ENCODE measurements at places on chromosomes 5 and 9.

GRCh38 chr5:60395712-60396329 is 304.1 kb downstream of the DEPDC1B start:
- no peak for DNase-seq

DNA sequence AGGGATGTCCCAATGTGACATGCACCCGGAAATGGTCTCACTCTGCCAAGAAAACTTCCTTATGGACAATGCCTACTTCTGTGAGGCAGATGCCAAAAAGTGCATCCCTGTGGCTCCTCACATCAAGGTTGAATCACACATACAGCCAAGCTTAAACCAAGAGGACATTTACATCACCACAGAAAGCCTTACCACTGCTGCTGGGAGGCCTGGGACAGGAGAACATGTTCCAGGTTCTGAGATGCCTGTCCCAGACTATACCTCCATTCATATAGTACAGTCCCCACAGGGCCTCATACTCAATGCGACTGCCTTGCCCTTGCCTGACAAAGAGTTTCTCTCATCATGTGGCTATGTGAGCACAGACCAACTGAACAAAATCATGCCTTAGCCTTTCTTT is 37.6 kb upstream of the CCDC152 start:
- no peak for DNase-seq

GRCh38 chr9:94725293-94725692 is 1.2 kb upstream of the AOPEP start:
- DNase-seq: no peak

- peak; percentile 1 for DNase-seq
Observed at GRCh38 chr9:13033959-13034693, 245.4 kb downstream of the MPDZ start.

- DNase-seq: no peak
Observed at GRCh38 chr5:52727020-52727419, 60.7 kb upstream of the ITGA1 start.

DNA sequence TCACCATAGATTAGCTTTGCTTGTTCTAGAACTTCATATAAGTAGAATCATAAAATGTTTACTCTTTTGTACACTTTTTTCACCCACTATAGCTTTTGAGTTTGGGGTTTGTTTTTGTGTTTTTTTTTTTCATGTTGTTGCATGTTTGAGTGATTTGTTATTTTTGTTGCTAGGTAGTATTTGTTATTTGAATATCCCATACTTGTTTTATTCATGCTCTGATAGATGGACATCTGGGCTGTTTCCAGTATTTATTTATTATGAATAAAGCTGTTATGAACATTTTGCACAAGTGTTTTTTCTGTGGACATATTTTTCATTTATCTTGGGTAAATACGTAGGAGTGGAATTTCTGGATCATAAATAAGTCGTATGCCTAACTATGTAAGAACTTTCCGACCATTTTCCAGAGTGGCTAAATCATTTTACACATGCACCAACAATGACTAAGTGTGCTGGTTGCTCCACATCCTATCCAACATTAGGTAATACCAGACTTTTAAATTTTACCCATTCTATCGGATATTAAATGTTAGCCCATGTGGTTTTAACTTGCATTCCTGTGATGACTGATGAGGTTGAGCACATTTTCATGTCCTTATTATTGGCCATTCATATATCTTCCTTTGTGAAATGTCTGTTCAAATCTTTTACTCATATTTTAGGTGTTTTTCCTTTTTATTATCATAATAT is 69.1 kb upstream of the NR4A3 start:
- DNase-seq: no peak

GRCh38 chr5:31471040-31471439 is 60.9 kb downstream of the DROSHA start:
- DNase-seq: no peak

All from activated T-cell treated with anti-CD3 and anti-CD28 coated beads for 48 hours (primary cell).